ENCODE measurements at places on chromosomes 11 and 22. TPM values are rescaled to one million over a fixed set of nuclear protein-coding genes. Genes with fewer than 3 reads are reported as not detected.
A peak's percentile ranks its signal among the peaks of the same experiment; 100 is the strongest.

GRCh38 chr11:92717240-92717639 lies 252.2 kb upstream of the MTNR1B start:
- no peak for DNase-seq

DNA sequence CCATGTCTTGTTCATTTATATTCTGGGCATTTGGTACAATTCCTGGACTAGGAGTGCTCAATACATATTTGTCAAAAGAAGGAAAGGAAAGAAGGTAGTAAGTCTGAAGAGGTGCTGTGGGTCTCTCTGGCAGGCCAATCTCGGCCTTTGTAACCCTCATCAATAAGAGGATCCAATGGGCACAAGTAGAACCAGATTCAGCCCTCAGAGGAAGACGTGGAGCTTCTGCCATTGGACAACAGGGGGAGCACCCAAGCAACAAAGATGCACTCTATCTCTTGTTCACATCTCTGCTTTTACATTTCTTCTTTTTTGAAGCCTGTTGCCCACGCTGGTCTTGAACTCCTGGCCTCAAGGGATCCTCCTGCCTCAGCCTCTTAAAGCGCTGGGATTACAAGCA lies 2.2 kb upstream of the VPS11 start:
- peak; percentile 61 for DNase-seq

- no peak for DNase-seq
Measured at GRCh38 chr11:74459584-74459983, 7.8 kb downstream of the KCNE3 start.

GRCh38 chr22:26570115-26570514 lies 19.8 kb downstream of the TPST2 start:
- DNase-seq, result no peak

- DNase-seq, result peak; percentile 72
Measured at GRCh38 chr11:126115816-126116331, 53.2 kb upstream of the CDON start.

- DNase-seq, result no peak
Measured at GRCh38 chr11:65871811-65872548, 620 bp downstream of the EFEMP2 start.

GRCh38 chr11:113670149-113670830 lies 35.8 kb downstream of the TMPRSS5 start:
- DNase-seq, result no peak

DNA sequence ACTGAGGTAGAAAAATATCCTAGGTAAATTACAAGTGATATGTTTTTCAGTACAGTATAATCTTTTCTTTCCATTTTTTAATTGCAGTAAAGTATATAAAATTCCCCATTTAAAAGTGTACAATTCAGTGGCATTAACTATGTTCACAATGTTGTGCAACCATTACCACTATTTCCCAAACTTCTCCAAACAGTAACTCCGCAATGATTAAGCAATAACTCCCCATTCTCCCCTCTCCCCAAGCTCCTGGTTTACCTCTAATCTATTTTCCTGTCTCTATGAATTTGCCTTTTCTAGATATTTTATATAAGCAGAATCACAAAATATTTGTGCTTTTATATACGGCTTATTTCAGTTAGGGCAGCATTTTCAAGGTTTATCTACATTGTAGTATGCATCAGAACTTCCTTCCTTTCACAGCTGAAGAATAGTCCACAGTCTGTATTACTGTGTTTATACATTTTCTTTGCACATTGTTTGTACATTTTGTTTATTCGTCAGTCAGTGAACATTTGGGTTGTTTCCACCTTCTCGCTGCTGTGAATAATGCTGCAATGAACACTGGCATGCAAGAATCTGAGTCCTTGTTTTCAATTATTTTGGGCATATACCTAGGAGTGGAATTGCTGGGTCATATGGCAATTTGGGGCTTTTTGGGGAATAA lies 110.7 kb downstream of the RPL27A start:
- DNase-seq, result no peak

DNA sequence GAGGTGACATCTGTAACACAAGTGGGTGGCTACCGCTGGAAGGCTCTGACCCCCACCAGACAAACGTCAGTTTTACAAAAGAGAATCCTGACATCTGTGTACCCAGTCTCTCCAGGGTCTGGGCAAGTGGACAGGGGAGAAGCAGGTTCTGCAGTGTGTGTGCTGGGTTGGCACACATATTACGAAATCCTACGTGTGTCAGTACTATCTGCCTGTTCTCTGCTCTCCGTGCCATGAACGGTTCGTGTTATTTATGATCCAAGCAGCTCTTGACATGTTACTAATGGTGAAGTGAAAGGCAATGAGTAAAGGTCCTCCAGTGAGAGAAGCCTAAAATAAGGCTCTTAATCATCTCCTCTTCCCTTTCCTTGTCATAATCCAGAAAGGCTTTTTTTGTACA lies 201.5 kb upstream of the MTMR2 start:
- no peak for DNase-seq

GRCh38 chr22:17742527-17742902 lies 31.8 kb downstream of the BID start:
- peak; percentile 42 for DNase-seq

GRCh38 chr11:63240791-63241379 lies 2.5 kb downstream of the SLC22A25 start:
- DNase-seq, result no peak

- no peak for DNase-seq
Measured at GRCh38 chr11:87252869-87253268, 215.1 kb downstream of the TMEM135 start.

DNA sequence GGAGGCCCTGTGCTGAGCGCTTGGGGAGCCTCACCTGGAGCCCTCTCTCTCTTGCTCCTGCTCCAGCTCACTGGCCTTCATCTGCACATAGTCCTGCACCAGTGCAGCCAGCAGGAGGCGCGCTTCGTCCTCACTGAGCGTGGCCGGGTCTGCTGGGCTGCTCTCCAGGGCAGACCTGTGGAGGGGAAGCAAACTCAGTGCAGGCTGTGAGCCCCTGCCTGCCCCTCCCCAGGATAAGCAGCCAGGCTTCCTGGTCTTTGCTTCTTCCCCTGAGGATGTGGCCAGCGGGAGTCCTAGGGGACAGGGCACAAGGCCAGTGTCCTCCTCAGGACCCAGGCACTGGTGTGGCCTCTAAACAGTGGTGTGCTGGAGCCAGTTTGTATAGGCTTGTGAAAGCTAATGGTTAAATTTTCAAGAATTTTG lies 2.2 kb downstream of the CALCA start:
- no peak for DNase-seq

DNA sequence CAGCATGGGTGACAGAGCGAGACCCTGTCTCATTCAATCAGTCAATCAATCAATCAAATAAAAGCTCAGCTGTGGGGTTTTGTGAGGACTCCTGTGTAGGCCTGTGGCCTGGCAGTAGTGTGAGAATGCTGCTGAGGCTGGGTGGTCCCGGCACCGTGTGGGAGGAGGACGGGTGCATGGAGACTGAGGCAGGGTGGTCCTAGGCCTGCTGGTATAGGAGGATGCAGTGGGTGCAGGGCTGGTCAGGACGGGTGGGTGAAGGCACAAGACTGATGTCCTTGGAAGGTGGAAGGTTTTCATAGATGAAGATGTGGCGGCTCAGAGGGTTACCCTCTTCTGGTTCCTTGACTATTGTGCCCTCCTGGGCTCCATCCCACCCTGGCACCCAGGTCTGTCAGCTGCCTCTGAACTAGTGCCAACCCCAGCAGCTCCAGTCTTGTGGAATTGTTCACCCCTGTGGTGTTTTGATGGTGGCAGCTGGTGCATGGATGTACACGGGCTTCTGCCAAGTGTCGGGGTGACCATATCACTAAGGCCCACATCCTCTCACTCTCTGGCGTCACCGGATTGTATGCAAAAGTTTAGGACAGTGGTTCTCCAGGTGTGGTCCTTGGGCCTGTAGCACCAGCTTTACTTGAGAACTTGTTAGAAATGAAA lies 23.7 kb downstream of the TANGO2 start:
- no peak for DNase-seq

DNA sequence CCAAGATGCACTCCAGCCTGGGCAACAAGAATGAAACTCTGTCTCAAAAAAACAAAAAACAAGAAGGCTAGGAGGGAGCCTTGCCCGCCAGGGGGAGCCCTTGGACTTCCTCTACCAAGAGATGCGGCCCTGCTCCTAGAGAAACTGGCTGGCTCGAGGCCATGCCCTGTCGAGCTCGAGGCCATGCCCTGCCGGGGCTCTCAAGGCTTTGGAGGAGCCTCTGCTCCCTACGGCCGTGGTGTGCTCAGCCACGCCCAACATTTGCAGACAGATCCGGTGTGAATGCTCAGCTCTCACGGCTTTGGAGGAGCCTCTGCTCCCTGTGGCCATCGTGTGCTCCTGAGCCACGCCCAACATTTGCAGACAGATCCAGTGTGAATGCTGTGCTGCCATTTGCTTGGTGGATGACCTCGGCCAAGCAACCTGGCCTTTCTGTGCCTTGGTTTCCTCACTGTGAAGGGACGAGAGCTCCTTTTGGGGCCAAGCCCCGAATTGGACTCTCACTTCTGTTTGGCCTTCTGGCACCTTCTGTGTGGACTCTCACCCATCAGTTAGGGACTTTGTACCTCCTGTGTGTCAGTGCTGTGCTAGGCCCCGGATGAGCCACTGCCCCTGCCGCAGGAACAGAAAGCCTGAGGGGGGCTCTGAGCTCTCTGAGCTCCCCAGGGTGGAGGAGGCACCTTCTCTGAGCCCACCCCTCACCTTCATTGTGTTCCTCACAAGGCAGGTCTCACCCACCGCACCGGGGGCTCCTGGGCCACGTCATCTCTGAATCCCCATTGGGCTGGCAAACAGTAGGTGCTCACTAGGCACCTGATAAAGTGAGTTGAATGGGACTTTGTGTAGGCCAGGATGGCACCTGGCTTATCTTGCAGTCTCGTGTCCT lies 14.1 kb downstream of the C11orf24 start:
- DNase-seq, result peak; percentile 97

- DNase-seq, result no peak
Measured at GRCh38 chr11:75024764-75025211, 36.1 kb downstream of the NEU3 start.

- DNase-seq, result no peak
Measured at GRCh38 chr11:43145653-43146052, 166.1 kb upstream of the API5 start.

DNA sequence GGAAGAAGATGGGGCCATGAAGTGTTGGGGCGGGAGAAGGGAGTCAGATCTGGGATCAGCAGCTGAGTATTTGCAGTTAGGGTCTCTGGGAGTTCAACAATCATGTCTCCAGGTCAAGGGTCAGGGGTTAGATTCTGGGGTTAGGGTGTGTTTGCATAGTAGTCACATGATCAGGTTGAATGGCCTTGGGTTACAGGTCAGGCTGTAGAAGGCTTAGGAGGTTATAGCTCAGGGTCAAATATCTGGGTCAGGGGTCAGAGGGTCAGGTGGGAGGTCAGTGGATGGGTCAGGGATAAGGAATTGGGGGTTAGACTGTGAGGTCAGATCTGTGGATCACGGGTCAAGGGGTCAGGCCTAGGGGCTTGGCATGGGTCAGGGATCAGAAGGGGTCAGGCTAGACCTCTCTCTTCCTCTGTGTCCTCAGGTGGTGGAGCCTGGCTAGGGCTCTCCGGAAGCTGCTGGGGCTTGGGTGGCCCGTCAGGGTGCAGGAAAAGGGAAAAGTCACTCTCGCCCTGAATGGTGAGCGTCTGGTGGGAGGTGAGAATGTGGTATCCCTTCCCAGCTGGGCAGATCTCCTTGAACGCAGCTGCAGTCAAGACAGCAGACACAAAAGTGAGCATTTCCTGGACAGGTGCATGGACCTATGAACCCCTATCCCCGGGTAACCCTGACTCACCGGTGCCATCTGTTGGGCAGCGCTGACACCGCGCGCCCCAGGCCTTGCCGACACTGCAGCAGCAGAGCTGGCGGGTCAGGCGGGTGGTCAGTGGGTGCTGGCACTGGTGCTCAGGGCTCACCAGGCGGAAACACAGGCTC lies 6.4 kb downstream of the LTBP3 start:
- DNase-seq, result peak; percentile 90

GRCh38 chr11:11486002-11486401 lies 133.0 kb upstream of the CSNK2A3 start:
- no peak for DNase-seq

- DNase-seq, result no peak
Measured at GRCh38 chr11:125514336-125515101, 18.5 kb upstream of the FEZ1 start.

DNA sequence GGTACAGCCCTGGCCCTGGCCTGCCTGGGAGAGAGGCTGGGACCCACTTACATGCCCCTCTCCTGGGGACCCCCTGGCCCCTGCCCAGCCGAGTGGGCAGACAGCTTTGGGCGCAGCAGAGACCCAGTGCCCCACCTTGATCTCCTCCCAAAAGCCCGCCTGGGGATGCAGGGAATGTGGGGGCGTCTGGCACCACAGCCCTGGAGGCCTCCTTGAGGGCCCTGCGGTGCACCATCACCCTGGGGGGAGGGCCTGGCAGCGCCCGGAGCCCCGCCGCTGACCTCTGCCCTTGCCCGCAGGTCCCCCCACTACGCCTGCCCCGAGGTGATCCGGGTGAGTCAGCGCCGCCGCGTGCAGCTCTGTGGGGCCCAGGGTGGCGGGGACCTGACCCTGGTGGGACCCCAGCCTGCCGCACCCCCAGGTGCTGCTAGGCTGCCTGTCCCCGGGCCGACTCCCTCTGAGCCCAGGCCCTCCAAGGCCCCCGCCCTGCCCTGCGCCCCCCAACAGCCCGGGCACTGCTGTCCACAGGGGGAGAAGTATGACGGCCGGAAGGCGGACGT lies 43.7 kb downstream of the MOB2 start:
- DNase-seq, result no peak

- DNase-seq, result no peak
Measured at GRCh38 chr11:134346101-134346975, 14.6 kb downstream of the GLB1L2 start.

DNA sequence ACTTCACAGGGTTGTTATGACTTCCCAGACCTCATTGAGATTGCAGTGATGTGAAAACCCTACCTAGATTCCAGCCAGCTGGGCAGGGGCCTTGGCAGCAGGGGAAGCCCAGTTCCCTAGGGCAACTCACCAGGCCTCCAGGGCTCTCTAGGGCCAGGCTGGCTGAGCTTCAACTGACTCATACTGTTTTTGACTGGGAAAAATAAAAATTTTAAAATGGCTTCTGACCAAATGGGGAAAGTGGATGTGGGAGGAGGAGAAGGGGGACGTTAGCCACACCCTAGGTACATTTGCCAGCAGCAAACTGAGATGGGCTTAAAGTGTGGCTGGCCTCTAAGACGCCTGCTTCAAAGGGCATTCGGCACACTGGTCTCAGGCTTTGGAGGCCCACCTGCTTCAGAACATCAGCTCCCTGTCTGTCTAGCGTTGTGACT lies 39.0 kb downstream of the BMAL1 start:
- DNase-seq, result peak; percentile 42

GRCh38 chr22:17152340-17152739 lies 6.7 kb downstream of the HDHD5 start:
- DNase-seq, result peak; percentile 51

- no peak for DNase-seq
Measured at GRCh38 chr11:84673753-84674152, 953.4 kb downstream of the DLG2 start.

GRCh38 chr22:17648569-17648968 lies 10.0 kb downstream of the BCL2L13 start:
- DNase-seq, result no peak

Gene IFITM10
- total RNA-seq, result 3.5 TPM

Gene UBQLN3
- not detected for total RNA-seq

Gene SHISA8
- not detected for total RNA-seq

Gene INPP5J
- 137 TPM for total RNA-seq

Gene VPREB3
- not detected for total RNA-seq

Gene LRP4
- total RNA-seq, result 51.1 TPM

Gene PACS1
- 10.3 TPM for total RNA-seq

Gene PIK3IP1
- total RNA-seq, result 60.2 TPM

Gene DRD2
- total RNA-seq, result not detected

Gene CHST1
- total RNA-seq, result 1.6 TPM

Gene CDC45
- total RNA-seq, result 3.2 TPM

Gene NOX4
- not detected for total RNA-seq

Gene INSC
- total RNA-seq, result 3.0 TPM

Gene SAA1
- total RNA-seq, result 4.7 TPM

Gene SAA2
- 3.9 TPM for total RNA-seq

Gene ZNF408
- 20.0 TPM for total RNA-seq

Gene UBQLNL
- total RNA-seq, result not detected

Measured in Peyer's patch (tissue), 4 donors.